ENCODE measurements at places on chromosomes 13 and 19. TPM values are rescaled to one million over a fixed set of nuclear protein-coding genes. Genes with fewer than 3 reads are reported as not detected.
A peak's percentile ranks its signal among the peaks of the same experiment; 100 is the strongest.

GRCh38 chr19:58150328-58150921, at the start of gene ZNF329:
Gene ZNF329, minus strand, starts transcription at chr19:58150789. Its CDS starts 21,286 bp downstream, at chr19:58129503.
- DNase-seq: peak; percentile 93

- DNase-seq: no peak
These were observed 229.6 kb downstream of the TEX29 start for GRCh38 chr13:111550062-111550461.

DNA sequence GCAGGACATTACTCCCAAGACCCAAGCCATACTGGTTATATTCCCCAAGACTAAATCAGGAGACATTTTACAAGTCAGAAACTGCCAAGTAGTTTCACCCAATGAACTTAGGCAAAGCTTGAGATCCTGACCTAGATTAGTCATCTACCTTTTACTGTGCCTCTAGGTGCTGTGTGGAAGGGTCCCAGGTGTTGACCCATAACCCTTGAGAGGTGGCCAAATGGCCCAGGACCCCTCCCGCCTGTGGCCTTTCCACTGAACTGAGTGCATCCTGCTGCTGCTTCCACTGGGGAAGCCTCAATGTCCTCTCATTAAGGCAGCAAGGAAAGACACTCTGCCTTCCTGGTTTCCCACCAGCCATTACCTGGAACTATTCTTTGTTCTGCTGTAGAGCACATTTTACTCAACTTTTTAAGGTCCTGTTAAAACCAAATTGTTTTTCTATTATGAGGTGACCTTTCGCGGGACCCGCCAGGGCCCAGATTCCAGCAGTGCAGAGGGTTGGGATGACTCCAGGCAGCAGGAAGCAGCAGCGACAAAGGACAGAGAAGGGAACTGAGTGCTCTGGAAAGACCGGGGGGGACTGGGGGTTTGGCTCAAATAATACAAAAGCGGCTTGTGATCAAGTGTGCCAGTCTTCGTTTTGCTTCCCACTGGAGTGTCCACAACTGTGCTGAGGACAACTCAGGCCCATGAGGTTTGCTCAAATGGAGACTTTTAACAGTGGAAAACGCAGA, 27.1 kb downstream of the ANKRD10 start:
- DNase-seq: no peak

GRCh38 chr13:50428183-50428877, 413.1 kb downstream of the KCNRG start:
- peak; percentile 23 for DNase-seq

DNA sequence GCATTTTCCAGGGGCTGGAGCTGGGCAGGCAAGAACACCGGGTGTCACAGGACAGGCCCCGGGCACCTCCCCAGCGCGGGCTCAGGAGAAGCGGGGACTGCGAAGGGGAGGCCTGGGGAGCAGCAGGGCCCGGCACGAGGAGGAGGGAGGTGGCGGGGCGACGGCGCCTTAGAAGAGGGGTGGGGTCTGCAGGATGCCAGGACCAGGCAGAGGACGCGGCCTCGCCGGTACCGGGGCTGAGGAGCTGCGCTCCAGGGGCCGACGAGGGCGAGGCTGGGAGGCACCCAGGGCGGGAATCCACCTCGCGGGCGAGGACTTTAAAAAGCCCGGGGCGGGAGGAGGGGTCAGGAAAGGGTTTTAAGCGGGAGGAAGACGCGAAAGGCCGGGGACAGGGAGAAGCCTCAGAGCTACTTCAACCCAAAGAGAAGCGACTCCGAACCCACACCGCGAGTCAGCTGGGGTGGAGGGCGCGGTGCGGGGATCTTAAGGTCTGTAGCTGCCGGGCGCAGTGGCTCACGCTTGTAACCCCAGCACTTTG, 665 bp downstream of the ZNF347 start:
- peak; percentile 60 for DNase-seq

DNA sequence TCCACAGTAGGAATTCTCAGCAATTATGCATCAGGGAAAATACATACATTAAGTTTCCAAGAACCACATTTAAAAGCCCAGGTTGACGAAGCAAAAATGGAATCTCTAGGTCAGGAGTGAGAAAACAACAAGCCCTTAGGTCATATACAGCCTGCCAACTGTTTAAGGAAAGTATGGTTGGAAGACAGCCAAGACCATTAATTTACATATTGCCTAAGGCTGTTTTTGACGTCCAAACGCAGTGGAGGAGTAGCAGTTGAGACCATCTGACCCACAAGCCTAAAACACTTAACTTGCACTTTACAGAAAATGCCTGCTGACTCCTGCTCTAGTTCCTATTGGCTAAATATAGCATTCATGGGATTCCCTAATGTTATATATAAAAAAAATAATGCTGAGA, 299.0 kb downstream of the ITGBL1 start:
- no peak for DNase-seq

DNA sequence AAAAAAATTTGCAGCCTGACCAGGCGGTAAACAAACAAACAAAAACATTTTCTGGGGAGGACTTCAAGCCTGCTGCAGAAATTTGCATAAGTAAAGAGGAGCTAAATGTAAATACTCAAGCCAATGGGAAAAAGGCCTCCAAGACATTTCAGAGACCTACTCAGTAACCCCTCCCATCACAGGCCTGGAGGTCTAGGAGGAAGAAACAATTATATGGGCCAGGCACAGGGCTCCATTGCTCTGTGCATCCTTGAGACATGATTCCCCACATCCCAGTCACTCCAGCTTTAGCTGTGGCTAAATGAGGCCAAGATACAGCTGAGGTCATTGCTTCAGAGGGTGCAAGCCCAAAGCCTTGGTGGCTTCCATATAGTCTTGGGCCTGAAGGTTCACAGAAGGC, 793.4 kb downstream of the SLITRK1 start:
- no peak for DNase-seq

DNA sequence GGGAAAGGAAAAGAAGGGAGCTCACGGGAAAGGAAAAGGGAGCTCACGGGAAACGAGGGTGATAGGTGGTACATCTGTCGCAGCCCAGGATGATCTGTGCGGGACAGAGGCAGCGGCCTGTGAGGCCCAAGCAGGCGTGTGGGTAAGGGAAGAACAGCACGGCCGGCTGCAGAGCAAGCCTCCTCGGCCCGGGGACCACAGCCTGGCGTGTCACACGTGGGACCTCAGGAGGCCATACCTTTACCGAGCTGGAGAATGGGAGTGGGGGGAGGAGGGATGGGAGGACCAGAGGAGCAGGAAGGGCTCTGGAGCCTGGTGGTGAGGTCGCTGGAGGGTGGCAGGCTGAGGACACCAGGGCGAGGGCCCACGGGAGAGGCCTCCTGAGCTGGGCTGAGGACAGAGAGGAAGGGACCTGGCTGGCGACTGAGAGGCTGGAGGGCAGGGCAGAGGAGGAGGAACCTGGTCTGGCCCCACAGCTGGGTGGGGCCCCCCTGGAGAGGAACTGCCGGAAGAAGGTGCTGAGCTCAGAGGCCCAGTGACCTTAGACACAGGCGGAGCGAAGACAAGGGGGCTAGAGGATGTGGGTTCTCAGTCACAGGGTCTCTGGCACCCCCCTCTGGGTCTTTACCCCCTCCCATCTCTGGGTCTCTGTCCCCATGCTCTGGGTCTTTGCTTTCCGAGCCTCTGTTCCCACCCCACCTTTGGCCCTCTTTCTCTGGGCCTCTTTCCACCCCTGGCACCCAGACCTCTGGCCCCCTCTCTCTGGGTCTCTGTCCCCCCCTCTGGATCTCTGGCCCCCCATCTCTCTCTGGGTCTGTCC, 2.9 kb upstream of the FTL start:
- peak; percentile 62 for DNase-seq

DNA sequence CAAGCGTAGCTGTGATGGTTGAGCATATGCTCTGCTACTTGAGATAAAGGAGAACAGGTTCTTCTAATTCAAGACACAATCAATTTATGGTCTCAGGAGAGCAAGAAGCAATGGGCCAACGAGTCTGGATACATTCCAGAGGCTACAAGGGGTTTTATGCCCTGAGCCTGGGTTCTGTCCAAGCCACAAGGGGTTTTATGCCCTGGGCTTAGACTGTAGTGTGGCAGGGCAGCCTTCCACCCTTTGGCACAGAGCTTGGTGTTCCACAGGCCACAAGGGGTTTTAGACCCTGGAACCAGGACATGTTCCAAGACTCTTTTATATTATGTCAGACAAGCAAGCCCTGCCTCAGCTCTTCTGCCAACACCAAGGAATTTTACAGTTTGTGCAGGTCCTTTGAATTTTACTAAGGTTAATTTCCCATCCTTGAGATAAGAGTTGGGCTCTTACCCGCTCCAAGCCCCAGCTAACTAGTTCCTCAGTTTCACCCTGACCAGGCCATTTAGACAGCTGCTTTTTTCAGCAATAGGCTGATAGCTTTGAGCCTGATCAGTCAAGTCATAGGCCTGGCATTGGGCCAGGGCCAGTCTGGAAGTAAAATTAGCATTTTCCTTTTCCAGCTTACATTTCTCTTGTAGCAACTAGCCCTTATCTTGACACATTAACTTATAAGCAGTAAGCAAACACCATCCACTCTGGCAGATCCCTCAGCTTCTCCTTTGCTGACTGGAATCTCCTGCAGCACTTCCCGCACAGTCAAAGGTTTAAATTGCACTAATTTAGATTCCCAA, 95.0 kb downstream of the ZNF737 start:
- DNase-seq: no peak

GRCh38 chr13:33611121-33611805, 206.7 kb upstream of the RFC3 start:
- no peak for DNase-seq

GRCh38 chr13:99663185-99663825, 162.0 kb downstream of the TM9SF2 start:
- DNase-seq: no peak

- DNase-seq: peak; percentile 79
These were observed 38.8 kb downstream of the ZNF506 start for GRCh38 chr19:19782783-19783182.

GRCh38 chr13:98717256-98717655, 35.2 kb downstream of the SLC15A1 start:
- no peak for DNase-seq

- no peak for DNase-seq
These were observed 34.0 kb downstream of the ITM2B start for GRCh38 chr13:48266701-48267639.

DNA sequence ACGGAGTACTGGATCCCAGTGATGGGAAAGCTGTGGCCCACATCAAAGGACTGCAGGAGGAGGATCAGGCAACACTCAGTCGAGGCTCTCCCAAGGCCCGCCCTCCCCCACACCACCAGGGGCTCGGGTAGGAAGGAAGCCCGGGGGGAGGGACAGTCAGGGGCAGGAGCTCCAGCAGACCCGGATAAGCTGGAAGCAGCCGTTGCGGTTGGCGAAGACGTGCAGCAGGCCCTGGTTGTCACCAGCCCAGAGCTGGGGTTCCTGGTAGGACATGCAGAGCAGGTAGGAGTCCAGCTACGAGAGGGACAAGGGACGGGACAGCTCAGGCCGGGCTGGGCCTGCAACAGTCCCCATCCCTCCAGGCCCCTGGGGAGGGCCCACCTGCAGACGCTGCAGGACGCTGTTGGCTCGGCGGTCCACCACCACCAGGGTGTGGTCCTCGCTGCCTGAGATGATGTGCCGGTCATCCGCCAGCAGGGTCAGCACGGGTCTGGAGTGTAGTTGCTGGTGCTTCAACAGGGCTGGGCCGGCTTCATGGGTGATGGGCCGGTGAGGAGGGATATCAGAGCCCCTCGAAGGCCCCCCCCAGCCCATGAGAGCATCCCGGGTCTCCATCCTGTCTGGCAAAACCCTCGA, 1.9 kb downstream of the GNG14 start:
- no peak for DNase-seq

- no peak for DNase-seq
These were observed 13.0 kb downstream of the ZBTB7A start for GRCh38 chr19:4053423-4054324.

GRCh38 chr19:55623130-55623529, 1.2 kb downstream of the ZNF784 start:
- DNase-seq: no peak

AXL gene
- not detected for total RNA-seq

ZNF799 gene
- total RNA-seq: 3.6 TPM

OR10H2 gene
- not detected for total RNA-seq

NLRP4 gene
- not detected for total RNA-seq

PRDX2 gene
- 249 TPM for total RNA-seq

PGLYRP1 gene
- total RNA-seq: not detected

RFPL4A gene
- not detected for total RNA-seq

MBD3L2 gene
- not detected for total RNA-seq

ABCC4 gene
- 8.0 TPM for total RNA-seq

DAND5 gene
- total RNA-seq: not detected

RAB3A gene
- total RNA-seq: 3.8 TPM

ZNF681 gene
- total RNA-seq: 5.1 TPM

ZNF579 gene
- 6.5 TPM for total RNA-seq
